ENCODE measurements at places on chromosomes 13 and 19. TPM values are rescaled to one million over a fixed set of nuclear protein-coding genes. Genes with fewer than 3 reads are reported as not detected.

- no peaks in the 10 kb centered on the region for H3K27me3 ChIP-seq
- no peak for DNase-seq
- H3K4me1 ChIP-seq: peaks cover 21% of the 10 kb centered on the region
- no peaks in the 10 kb centered on the region for H3K36me3 ChIP-seq
- H3K4me3 ChIP-seq: no peak overlapping the region
These were observed 331.0 kb upstream of the DACH1 start for GRCh38 chr13:72198042-72198441.

DNA sequence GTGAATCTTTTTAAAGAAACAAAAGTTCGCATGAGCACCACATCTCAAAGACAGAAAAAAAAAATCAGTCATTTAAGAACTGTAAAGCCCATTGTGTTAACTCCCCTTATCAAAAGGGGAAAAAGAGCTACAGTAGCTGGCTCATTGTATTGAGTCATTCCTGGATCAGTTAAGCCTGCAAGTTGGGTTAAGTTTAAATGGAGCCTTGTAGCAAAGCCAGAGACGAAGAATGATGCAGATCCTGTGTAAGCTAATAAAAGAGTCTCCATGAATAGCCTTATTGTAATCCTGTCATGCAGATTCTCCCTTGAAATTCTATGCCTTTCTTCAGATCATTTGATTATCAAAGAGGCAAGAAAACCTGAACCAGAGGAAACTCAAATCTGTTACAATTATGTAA is 83.8 kb downstream of the CRYL1 start:
- peak overlapping the region; percentile 22 for H3K4me3 ChIP-seq
- H3K27me3 ChIP-seq: no peaks in the 10 kb centered on the region
- H3K36me3 ChIP-seq: peaks cover 10% of the 10 kb centered on the region

Gene UBE2L5
- total RNA-seq: not detected

- no peak overlapping the region for H3K4me3 ChIP-seq
- H3K4me1 ChIP-seq: peaks cover 16% of the 10 kb centered on the region
- H3K27me3 ChIP-seq: no peaks in the 10 kb centered on the region
These were observed 50.7 kb downstream of the LHFPL6 start for GRCh38 chr13:39552246-39552645.

DNA sequence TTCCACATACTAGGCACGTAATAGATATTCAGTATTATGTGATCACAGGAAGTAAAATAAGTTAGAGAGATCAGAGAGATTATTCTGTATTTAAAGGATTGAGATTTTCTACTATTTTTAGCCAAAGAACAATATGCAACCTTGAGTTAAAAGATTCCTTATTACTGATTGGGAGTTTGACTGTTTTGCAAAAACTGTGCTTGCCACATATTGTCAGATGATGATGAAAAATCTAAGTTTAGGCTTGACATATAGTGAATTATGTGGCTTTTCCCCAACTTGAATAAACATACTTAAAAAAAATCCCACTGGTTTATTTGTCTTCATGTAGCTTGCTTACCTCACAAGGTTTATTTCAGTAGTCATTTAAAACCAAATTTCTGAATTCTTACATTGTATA is 194.4 kb downstream of the KCNRG start:
- peaks cover 15% of the 10 kb centered on the region for H3K36me3 ChIP-seq
- H3K27ac ChIP-seq: no peak overlapping the region
- H3K4me3 ChIP-seq: no peak overlapping the region

DNA sequence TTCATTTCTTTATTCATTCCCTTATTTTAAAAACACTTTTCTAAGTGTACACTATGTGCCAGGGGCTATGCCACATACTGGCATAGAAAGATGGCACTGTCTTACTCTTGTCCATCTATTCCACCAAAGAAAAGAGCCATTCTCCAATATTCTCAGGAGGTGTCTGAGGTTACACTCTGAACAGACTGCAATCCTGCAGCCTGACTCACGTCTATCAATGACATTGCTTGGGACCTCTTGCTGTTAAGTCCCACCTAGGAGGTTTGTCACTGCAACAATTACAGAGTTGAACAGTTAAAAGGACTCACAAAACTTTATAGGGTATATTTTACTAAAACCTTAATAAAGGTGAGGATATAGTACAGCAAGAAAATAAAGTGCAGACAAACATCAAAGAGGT is 512.9 kb upstream of the HTR2A start:
- no peak for DNase-seq
- H3K36me3 ChIP-seq: no peaks in the 10 kb centered on the region
- H3K4me3 ChIP-seq: no peak overlapping the region
- H3K4me1 ChIP-seq: no peaks in the 10 kb centered on the region
- no peak overlapping the region for H3K27ac ChIP-seq

DNA sequence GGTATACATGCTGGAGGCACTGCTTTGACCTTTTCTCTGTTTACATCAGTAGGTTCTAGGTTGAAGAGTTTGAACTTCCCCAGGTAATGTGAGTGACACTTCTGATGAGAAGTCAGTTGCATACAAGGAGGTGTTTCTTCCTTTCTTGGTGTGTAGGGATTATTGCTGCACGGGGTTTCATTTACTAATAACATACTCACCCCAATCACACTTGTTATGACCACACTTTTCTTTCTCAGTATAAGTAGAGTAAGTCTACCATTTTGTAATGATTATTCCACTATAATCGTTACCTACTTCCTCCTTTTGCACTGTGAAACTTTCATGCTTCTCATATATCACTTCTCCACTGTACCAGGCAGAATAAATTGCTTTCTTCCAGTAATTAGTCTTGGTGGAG is 138.0 kb downstream of the TNFSF13B start:
- H3K4me3 ChIP-seq: no peak overlapping the region
- no peak for DNase-seq
- H3K4me1 ChIP-seq: peaks cover 3% of the 10 kb centered on the region
- H3K27me3 ChIP-seq: no peaks in the 10 kb centered on the region

- peaks cover 16% of the 10 kb centered on the region for H3K36me3 ChIP-seq
- H3K4me3 ChIP-seq: no peak overlapping the region
- no peak overlapping the region for H3K27ac ChIP-seq
- no peaks in the 10 kb centered on the region for H3K4me1 ChIP-seq
- no peaks in the 10 kb centered on the region for H3K27me3 ChIP-seq
These were observed 19.5 kb downstream of the CHERP start for GRCh38 chr19:16522559-16523377.

All from neural crest cell (in vitro differentiated cells).